ENCODE measurements at places on chromosomes 13 and 19. TPM values are rescaled to one million over a fixed set of nuclear protein-coding genes. Genes with fewer than 3 reads are reported as not detected.

DNA sequence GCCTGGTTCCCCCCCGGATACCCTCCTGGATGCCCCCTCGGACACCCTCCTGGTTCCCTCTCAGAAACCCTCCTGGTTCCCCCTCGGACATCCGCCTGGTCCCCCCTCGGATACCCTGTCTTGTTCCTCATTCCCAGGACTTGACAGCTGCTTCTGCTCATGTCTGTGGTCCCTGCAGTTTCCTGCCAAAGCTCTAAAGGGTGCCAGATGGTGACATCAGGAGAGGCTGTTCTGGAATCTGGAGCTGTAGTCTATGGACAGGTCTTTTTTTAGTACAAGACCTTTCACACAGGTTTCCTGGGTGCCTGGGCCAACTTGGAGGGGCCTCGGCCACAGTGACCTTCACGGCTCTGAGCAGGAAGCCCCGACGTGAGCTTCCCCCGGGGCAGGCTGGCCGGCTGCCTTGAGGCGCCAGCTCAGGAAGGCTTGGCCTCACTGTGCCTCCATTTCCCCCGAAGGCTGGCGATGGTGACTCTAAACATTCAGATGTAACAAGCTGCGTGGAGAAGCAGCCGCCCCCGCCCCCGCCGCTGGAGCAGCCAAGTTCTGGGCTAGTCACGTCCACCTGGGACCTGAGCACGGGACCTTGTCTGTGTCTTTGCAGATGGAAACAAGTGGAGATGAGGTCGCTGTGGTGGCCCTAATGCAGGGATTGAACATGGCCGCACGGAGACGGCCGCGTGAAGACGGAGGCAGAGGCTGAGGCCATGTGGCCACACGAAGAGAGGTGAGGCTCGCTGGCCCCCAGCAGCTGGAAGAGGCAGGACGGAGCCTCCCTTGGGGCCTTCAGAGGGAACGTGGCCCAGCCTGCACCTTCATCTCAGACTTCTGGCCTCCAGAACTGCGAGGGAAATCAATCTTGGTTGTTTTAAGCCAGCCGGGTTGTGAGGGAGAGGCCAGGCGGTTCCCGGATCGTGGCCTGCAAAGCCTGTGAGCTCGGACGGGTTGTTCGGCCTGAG, 12.7 kb downstream of the SGTA start:
- ATAC-seq: no peak

DNA sequence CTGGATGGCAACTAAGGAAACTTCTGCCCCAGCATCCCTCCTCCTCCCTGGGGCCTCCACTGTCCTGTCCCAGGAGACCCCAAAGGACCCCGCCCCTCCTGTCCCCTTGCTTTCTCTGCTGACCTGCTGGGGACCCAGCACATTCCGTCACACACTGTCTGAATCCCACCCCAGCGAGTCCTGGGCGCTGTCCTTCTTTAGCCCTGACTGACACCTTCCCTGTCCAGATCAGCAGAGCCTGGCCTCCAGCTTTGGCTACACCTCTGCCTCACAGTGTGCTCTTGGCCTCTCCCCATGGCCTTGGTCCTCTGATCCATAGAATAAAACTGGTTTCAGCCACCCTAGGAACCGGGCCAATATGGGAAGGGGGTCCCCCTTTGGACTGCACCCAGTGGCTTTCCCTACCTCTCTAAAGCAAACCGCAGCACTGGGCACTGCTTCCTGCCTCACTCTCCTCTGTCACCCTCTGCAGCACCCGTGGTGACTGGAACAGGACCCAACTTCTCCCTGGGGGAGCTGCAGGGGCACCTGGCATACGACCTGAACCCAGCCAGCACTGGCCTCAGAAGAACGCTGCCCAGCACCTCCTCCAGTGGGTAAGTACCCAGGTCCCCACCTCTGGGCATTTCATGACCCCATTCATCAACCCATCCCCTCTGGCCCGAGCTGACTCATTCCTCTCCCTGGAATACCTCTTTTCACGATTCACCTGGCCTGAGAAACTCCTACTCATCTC, 46.4 kb downstream of the SMIM24 start:
- ATAC-seq: no peak

Gene DNAJB1
- 337 TPM for total RNA-seq

Gene URAD
- total RNA-seq: not detected

Gene OR7C1
- total RNA-seq: not detected

Measured in esophagus mucosa (tissue), 1 donor.